NCI-H2029 treated with DMSO at 0.1 percent for 48 hours (cell line): ENCODE measurements at places on chromosomes 1 and 21.

GRCh38 chr1:3028531-3029282, 7.4 kb downstream of the ACTRT2 start:
- no peak for DNase-seq

DNA sequence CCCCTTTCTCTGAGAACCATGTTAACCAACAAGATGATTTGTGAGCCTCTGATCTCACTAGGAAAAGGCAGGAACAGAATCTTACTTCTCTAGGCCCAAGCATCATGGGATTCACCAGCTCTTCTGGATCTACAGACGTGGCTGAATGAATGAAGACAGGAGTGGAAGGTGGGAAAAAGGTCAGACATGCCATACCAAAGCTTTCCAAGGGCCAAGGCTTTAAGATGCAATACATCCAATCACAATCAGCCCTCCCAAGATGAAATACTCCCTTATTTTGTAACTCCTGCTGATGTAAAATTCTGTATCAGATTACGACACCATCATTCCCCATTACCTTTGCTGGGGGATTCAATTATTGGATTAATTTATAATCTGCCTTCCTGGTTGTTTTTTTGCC, 80.9 kb downstream of the SSBP3 start:
- no peak for DNase-seq

GRCh38 chr21:46550116-46550941, 54.6 kb downstream of the S100B start:
- DNase-seq, result no peak

- no peak for DNase-seq
These were observed 39.0 kb downstream of the FAF1 start for GRCh38 chr1:50921029-50921428.

- DNase-seq, result no peak
These were observed 72.7 kb downstream of the IER5 start for GRCh38 chr1:181160998-181161870.
